ENCODE measurements at places on chromosomes 1 and 21. TPM values are rescaled to one million over a fixed set of nuclear protein-coding genes. Genes with fewer than 3 reads are reported as not detected.

- DNase-seq, result no peak
Observed at GRCh38 chr1:155241841-155242264, 13.4 kb downstream of the ENTREP3 start.

- no peak for DNase-seq
Observed at GRCh38 chr1:15046487-15047165, 106.9 kb upstream of the TMEM51 start.

- DNase-seq, result peak; percentile 67
Observed at GRCh38 chr1:235917267-235917811, 50.6 kb upstream of the LYST start.

- no peak for DNase-seq
Observed at GRCh38 chr1:161890574-161890973, 124.5 kb downstream of the ATF6 start.

Gene DPT
- total RNA-seq, result not detected

Gene NHLH1
- total RNA-seq, result 2.0 TPM

Gene RYR2
- not detected for total RNA-seq
